ENCODE measurements at places on chromosomes 13 and 19.

DNA sequence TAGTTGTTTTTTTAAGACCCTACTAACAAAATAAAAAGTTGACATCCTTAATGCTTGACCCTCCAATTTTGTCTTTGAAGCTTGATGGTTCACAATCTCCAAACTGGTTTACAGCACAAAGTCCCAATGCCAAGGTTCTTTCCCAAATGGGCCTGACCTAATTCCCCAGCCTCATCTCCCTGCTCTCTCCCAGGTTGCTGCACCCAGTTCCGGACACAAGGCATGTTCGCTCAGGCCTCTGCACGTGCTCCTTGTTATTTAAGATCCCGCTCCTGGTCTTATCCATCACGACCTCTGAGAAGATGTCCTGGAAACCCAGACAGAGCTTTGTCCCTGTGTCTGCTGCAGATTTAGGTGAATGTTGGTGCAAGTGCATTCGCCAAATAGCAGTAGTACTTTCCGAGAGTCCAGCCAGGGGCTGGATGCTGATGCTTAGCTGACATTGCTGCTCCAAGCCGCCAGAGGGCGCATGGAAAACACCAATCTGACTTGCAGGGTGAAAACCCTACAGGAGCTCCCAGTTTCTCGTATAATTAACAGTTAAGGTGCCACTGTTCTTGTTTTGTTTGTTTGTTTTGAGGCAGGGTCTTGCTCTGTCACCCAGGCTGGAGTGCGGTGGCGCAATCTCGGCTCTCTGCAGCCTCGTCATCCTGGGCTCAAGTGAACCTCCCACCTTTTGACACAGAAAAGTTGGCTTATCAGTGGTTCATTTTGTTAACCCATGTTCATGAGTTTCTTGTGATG lies 18.5 kb downstream of the LYPD3 start:
- no peak overlapping the region for H3K4me3 ChIP-seq
- H3K27me3 ChIP-seq, result no peaks in the 10 kb centered on the region
- peak; percentile 72 for DNase-seq
- no peak overlapping the region for H3K27ac ChIP-seq
- no peaks in the 10 kb centered on the region for H3K4me1 ChIP-seq

DNA sequence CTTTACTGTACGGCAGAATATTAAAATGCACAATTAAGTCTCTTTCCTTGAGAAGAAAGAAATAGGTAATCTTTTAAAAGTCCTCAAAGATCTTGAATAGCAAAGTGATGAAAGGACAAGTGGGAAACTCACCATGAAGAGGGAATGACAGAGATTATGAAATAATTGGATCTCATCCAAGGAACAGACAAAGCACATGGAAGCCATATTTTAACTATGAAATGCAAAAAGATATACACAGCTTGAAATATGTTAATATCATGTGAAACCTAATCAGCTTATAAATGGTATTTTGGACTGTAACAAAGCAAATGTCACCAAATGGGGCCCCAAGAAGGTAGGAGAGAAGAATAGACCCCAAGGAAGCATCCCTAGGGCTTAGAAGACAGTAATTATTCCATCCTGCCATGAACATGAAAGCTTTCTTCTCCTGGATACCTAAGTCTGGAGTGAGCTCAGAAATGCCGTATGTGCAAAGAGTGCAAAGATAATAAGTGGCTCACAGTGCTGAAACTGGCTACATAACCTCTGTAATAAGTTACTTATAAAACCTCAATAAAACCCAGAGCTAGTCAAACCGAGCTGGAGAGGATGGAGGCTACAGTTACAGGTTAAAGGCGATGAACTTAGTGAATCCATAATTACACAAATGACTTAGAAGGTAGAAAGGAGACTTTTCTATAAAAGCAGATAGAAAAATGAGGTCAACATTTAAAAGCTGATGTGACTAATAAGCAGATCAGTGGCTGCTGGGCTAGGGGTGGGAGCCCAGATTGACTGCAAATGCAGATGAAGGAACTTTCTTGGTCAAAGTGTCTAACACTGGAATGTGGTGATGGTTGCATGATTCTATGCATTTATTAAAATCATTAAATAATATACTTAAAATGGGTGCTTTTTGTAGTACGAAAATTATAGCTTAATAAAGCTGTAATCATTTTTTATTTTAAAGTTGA lies 34.4 kb downstream of the DCLK1 start:
- DNase-seq, result no peak
- H3K36me3 ChIP-seq, result no peaks in the 10 kb centered on the region
- no peak overlapping the region for H3K27ac ChIP-seq
- no peak overlapping the region for H3K4me3 ChIP-seq
- H3K4me1 ChIP-seq, result no peaks in the 10 kb centered on the region
- H3K27me3 ChIP-seq, result no peaks in the 10 kb centered on the region

DNA sequence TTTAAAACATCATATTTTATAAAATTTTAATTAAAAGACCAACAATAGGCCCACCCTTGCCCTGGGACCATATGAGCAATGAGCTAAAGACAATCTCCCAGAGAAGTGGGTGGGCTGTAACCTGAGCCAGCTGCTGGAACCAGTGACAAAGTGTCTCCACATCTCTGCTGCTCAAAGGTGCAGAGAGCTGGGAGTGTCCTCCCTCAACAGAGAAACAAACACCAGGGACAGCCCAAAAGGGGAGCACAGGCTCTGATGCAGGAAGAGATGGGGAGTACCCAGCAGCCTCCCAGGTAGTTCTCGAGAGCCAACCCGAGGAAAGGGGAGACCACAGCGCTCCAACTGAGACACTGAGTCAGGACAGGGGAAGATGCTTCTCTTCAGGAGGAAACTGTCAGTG lies 39.1 kb downstream of the DOCK9 start:
- H3K27me3 ChIP-seq, result no peaks in the 10 kb centered on the region
- H3K27ac ChIP-seq, result peak overlapping the region; percentile 27
- peaks cover 49% of the 10 kb centered on the region for H3K4me1 ChIP-seq
- DNase-seq, result no peak

GRCh38 chr19:14337510-14337909 lies 43.7 kb upstream of the ADGRE5 start:
- no peak overlapping the region for H3K27ac ChIP-seq
- no peaks in the 10 kb centered on the region for H3K27me3 ChIP-seq
- H3K36me3 ChIP-seq, result no peaks in the 10 kb centered on the region
- no peak for DNase-seq
- peaks cover 6% of the 10 kb centered on the region for H3K4me1 ChIP-seq

DNA sequence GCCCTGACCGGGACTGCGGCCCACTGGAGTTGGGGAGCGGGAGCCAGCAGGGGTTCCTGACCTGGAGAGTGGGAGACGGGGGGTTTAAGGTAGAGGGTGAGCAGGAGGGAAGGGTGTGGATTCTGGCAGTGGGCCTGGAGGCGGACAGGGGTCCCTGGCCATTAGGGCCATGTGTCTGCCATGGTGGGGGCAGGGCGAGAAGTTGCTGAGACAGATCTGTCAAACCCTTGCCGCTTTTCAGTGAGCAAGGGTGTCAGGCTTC lies 12.2 kb upstream of the SELENOW start:
- H3K27ac ChIP-seq, result no peak overlapping the region
- no peaks in the 10 kb centered on the region for H3K27me3 ChIP-seq
- DNase-seq, result no peak
- no peaks in the 10 kb centered on the region for H3K4me1 ChIP-seq

DNA sequence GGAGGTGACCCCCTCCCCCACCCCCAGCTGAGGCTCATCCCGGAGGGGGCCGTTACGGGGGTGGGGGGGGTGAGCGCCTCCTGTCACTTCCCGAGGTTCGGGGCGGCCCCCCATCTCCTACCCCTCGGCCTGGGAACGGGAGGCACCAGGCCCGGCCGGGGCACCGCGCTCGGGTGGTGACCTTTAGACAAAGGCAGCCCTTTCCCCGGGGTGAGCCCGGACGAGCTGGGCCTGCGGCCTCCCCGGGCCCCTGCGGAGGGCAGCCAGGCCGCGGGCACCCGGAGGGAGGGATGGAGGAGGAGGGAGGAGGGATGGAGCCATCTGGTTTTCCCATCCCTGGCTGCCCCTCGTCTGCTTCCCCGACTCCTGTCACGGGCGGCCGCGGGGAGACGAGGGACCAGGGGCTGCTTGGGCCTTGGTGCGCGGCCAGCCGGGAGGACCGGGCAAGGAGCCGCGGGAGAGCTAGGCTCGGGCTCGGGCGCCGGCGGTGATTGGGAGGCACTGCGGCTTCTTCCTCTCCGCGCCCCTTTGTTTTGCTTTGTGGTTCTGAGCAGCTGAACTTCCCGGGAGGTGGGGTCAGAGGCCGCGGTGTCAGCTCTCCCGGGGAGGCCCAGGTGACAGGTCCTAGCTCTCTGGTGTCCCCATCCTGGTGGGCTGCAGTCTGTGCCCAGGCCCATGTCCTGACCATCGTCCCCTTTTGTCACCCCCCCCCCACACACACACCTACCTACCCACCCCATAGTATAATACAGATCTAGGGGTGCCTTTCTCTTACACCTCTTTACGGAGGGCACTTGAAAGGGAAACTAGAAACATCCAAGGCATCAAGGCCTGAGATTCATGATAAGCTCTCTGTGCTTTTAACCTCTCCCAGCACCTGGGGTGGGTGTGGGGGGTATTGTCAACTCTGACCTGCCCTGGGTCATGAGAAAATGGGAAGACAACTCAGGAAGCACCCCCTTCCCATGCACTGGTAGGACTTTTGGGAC lies 1.3 kb downstream of the BICRA start:
- peak overlapping the region; percentile 83 for H3K4me3 ChIP-seq
- peak; percentile 50 for DNase-seq
- H3K36me3 ChIP-seq, result peaks cover 6% of the 10 kb centered on the region
- no peaks in the 10 kb centered on the region for H3K27me3 ChIP-seq
- H3K27ac ChIP-seq, result peak overlapping the region; percentile 99

DNA sequence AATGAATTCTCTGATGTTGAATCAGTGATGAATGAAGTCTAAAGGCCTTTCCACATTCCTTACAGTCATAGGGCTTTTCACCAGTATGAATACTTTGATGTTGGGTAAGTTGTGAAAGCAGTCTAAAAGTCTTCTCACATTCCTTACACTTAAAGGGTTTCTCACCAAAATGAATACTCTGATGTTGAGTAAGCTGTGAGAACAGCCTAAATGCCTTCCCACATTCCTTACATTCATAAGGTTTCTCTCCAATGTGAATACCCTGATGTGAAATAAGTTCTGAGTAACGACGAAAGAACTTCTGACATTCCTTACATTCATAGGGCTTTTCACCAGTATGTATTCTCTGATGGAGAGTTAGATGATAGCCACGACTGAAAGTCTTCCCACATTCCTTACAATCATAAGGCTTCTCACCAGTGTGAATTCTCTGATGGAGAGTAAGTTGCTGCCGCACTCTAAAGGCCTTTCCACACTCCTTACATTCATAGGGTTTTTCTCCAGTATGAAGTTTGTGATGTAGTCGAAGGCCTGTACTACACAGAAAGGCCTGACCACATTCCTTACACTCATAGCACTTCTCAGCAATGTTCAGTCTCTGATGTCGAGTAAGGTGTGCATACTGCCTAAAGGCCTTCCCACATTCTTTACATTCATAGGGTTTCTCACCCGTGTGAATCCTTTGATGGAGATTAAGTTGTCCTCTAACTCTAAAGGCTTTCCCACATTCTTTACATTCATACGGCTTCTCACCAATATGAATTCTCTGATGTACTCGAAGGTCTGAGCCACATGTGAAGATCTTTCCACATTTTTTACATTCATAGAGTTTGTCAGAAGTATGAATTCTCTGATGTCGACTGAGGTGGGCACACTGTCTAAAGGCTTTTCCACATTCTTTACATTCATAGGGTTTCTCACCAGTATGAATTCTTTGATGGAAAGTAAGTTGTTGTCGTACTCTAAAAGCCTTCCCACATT lies 19.9 kb downstream of the ZFP30 start:
- H3K4me1 ChIP-seq, result no peaks in the 10 kb centered on the region
- H3K36me3 ChIP-seq, result peaks cover 39% of the 10 kb centered on the region
- H3K27ac ChIP-seq, result no peak overlapping the region
- H3K27me3 ChIP-seq, result no peaks in the 10 kb centered on the region
- no peak for DNase-seq

- no peaks in the 10 kb centered on the region for H3K27me3 ChIP-seq
- H3K4me1 ChIP-seq, result peaks cover 9% of the 10 kb centered on the region
- no peak for DNase-seq
- no peak overlapping the region for H3K4me3 ChIP-seq
- H3K36me3 ChIP-seq, result peaks cover 39% of the 10 kb centered on the region
- no peak overlapping the region for H3K27ac ChIP-seq
Observed at GRCh38 chr19:55619286-55619685, 5.1 kb downstream of the ZNF784 start.

GRCh38 chr13:33490461-33491327 lies 205.1 kb upstream of the STARD13 start:
- no peaks in the 10 kb centered on the region for H3K27me3 ChIP-seq
- DNase-seq, result peak; percentile 37
- no peak overlapping the region for H3K27ac ChIP-seq
- no peaks in the 10 kb centered on the region for H3K36me3 ChIP-seq

DNA sequence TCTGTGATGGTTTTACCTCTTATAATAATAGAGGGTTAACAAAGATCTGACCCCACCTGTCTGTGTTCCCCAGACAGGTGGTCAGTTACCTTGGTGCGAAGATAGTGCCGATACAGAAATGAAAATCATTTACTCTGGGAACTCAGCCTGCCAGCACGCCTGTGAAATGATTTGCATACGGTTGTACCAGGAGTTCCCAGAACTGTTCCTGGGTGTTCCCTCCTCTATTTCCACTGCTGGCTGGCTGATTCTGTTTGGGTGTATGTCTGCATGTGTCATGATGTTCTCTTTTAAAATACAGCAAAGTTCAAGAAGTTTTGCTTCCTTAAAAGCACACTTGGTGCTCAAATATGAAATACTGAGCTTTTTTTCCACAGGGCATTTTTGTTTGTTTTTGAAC lies 527.1 kb downstream of the FGF9 start:
- H3K27me3 ChIP-seq, result no peaks in the 10 kb centered on the region
- no peaks in the 10 kb centered on the region for H3K4me1 ChIP-seq
- DNase-seq, result no peak
- H3K27ac ChIP-seq, result no peak overlapping the region

GRCh38 chr19:495402-496111 lies 729 bp upstream of the MADCAM1 start:
- no peak for DNase-seq
- H3K4me1 ChIP-seq, result no peaks in the 10 kb centered on the region
- H3K36me3 ChIP-seq, result no peaks in the 10 kb centered on the region

DNA sequence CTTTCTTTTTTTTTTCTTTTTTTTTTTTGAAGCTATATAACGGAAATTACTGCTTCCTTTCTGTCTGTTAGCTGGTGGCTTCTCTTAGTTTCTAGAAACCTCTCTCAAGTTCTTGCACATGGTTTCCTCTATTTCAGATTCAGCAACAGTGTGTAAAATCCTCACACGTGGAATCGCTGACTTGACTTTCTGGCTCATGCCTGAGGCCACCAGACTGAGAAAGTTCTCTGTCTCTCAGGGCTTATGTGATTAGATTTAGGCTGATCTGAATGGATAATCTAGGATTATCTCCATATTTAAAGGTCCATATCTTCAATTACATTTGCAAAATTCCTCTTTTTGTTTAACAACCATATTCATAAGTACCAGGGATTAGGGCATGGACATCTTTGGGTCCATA lies 856.3 kb upstream of the SLITRK6 start:
- H3K4me3 ChIP-seq, result no peak overlapping the region
- no peak overlapping the region for H3K27ac ChIP-seq
- no peaks in the 10 kb centered on the region for H3K4me1 ChIP-seq
- no peak for DNase-seq
